GM03348 (cell line): ENCODE measurements at places on chromosomes 5 and 9.

GRCh38 chr9:104177003-104177611 lies 83.0 kb downstream of the SMC2 start:
- DNase-seq = no peak

DNA sequence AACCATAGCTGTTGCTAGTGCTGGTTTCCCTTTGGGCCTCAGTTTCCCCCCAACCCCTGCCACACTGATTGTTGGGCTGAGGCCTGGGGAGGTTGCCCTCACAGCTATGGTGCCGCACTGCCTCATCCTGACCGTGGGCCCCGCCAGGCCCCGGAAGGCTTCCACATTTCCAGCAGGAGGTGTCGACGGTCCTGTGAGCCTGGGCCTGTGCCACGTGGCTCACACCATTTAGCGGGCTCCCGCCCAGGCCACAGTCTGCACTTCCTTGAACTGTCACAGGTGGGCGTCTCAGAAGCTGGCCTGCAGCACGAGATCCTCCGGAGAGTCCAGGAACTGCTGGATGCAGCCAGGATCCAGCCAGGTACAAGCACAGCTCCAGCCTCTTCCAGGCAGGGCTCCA lies 45.7 kb downstream of the LRSAM1 start:
- DNase-seq = no peak

DNA sequence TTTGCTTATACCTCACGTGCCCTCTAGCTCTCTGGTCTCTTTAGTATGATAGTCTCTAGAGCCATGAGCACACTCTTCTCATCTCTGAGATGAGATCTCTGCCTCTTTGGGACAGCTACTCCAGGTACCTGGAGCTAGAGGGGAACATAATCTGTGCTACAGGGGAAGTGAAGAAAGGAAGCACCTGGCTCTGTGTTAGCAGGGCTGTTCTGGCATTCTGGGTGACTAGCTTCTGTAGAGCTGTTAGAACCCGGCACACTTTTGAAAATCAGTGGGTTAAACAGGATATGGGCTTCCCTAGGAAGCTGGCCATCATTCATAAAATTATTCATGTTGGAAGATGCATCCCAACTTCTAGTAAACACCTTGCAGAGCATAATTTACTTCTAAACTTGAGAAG lies 224.8 kb downstream of the MCTP1 start:
- no peak for DNase-seq

DNA sequence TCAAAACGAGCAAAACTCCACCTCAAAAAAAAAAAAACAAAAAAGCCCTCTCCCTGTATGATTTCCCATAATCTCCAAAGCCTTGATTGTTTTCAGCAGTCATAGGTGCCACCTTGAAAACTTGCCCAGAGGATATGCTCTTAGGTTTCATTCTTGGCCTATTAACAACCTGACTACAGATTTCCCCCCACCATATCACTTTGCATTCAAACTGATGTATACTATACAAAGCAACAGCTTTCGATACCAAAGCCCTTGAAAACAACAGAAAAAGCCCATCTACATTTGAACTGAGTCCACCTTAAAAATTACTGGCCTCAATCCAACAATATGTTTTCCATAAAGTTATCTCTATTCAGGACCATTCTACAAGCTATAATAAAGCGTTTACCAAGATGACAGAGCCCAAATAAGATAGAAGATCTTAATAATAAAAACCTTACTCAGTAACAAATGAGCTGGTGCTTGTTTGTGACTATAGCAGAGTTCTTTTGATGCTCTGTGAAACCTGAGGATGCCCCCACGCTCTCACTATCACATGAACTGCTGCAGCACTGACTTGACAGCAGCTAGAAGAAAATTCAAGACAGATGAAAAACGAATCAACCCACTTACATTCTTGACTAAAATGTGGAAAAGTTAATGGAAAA lies 44.4 kb downstream of the FNBP1 start:
- no peak for DNase-seq

DNA sequence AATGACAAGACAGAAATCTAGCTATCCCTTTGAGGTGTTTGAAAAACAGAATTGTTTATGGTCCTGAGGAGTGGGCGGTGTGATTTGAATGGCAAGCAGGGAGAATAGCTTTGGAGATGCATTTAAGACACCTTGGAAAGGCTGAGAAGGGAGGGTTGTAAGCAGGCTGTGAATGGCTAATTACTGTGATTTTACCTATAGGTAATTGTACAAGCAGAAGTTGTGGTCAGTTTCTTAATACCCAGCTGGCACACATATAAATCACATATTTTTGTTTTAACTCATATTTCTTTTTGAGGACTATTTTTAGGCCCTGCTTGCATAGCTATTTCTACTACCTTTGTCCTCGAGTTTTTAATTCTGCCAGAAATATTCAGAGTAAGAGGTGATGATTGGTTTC lies 248.6 kb downstream of the KDM4C start:
- no peak for DNase-seq
